ENCODE measurements at places on chromosomes 13 and 19.

- no peak for DNase-seq
Observed at GRCh38 chr19:33248553-33248953, 22.9 kb upstream of the SLC7A10 start.

DNA sequence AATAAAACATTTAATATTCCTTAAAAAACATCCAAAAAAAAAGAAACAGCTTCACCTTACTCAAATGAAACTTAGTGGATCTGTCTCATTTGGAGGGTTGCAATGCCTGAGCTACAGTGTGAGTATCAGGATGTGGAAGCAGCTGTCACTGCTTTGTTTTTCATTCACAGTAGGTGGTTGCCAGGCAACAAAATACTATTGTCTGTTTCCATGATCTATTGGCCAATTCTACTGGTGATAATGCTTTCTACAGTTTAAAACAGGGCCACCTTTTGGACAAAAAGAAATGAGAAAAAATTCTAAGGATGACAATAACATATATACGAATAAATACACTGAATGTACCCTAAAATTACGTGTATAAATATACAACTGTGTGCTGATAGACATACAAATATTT, 3.0 kb downstream of the ENOX1 start:
- no peak for DNase-seq

- DNase-seq = no peak
Observed at GRCh38 chr13:36313047-36313969, 15.7 kb upstream of the CCDC169 start.

GRCh38 chr13:113642563-113642962, 15.4 kb downstream of the ATP4B start:
- no peak for DNase-seq

DNA sequence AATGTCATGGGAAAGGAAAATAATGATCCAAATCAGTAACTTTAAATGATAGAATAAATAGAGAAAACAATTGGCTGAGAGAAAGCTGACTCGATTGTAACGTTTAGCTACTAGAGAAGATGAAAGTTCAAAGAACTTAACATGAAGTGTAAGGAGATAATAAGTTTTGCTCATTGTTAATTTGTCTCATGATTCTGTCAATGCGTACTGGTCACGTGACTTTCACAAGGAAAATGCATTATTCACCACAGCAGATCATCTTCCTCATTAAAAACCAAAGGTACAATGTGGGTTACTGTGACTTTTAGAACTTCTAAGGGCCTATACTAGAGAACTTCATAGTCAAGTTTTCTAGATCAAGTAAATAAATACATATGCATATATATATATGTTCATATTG, 1207.2 kb downstream of the EFNB2 start:
- no peak for DNase-seq

GRCh38 chr13:91540158-91540736, 141.8 kb downstream of the GPC5 start:
- no peak for DNase-seq

- DNase-seq = peak; percentile 31
Observed at GRCh38 chr19:42132851-42133528, 744 bp upstream of the POU2F2 start.

DNA sequence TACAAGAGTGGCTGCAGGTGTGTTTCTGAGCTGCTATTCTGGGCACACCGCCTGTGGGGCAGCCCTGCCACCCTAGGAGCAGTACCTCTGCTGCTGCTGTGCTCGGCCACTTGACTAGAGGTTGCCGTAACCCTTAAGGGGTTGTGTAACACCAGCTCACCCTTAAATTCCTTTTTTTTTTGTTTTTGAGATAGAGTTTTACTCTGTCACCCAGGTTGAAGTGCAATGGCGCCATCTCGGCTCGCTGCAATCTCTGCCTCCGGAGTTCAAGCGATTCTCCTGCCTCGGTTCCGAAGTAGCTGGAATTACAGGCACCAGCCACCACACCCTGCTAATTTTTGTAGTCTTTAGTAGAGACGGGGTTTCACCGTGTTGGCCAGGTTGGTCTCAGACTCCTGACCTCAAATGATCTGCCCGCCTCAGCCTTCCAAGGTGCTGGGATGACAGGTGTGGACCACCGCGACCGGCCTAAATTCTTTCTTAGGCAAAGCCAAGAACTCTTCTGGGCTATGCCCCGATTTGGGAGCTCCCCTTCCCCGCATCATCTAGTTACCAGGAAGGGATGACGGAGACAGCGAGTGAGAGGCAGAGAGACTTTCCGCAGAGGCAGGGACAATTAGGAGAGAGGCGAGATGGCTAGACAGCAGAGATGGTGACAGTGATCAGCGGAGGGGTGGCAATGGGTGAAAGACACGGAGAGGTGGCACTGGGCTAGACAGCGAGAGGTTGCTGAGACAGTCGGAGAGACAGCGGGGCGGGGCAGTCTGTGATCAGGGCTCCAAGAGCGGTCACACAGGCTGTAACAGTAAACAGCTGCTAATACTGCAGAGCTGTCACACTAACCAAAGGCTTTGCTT, 4.4 kb upstream of the LILRA5 start:
- DNase-seq = no peak

DNA sequence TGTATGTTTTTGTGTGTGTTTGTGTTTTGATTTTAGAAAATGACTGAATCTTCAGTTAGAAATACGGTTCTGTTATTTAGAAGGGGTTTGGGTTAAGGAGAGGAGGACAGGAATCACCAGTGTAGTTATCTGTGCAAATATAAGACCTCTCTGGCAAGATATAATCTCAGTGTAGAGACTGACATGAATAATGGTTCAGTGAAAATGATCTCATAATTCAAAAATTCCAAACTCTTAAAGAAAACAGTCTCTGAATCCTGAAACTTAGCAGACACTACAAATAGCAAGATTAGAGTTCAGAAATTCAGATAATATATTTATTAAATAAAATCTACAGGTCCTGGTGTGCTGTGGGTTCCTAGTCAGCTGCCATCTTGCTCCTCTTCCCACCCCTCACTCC, 73.5 kb downstream of the PDS5B start:
- no peak for DNase-seq

GRCh38 chr19:5911366-5911765, 2.7 kb upstream of the CAPS start:
- no peak for DNase-seq

DNA sequence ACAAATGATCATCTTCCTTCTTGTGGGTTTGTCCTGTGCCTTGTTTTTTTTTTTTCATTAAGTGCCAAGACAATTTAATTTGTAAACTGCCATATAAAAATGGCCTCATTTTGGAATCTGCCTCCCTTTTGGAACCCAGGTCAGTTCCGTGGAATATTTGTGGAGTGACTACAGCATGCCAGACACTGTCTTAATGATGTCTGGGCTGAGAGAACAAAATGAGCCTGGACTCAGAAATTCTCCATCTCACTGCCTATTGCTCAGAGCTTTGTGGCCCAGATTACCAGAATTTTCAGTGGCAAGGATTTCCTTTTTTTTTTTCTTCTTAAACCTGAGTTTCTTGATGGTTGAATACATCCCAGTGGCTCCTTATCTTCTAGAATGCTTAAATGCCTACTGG, 340.6 kb downstream of the ENOX1 start:
- DNase-seq = no peak

- no peak for DNase-seq
Observed at GRCh38 chr13:30845297-30846214, 60.5 kb upstream of the MEDAG start.

GRCh38 chr13:44730851-44731250, 154.7 kb upstream of the TSC22D1 start:
- DNase-seq = no peak

DNA sequence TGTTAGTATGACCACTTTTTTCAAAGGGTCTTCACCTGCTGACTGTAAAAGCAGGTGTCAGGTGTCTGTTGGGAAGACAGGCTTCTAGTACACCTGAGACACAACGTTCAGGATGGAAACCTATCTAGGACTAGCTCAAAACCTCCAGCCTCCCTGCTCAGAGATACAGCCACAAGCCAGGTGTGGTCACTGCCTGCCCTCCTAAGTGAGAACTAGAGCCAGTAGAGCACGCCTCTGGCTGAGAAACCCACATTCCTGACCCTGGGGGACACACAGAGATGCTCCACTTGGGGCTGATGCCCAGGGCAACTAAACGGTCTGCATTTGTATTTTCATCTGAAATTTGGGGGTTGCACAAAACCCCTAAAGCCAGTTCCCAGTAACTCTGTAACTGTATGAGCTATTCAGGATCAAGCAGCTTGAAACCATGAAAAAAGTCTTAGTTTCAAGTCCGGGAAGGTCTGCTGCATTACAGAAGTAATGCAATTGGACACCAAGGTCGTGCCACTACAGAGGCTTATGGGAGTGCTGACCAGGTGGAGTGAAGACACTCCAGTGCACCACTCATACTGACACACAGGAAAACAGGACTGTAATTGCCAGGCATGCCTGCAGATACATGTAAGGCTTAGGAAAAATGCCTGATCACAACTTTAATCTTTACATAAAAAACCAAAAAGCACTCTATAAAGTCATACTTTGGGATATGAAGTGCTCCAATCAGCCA, 27.8 kb downstream of the ANKRD10 start:
- DNase-seq = no peak

- no peak for DNase-seq
Observed at GRCh38 chr19:55256562-55257460, 2.0 kb downstream of the PPP6R1 start.

- no peak for DNase-seq
Observed at GRCh38 chr13:79386125-79386826, 19.8 kb downstream of the RBM26 start.

GRCh38 chr19:3955688-3956087, 15.2 kb downstream of the DAPK3 start:
- DNase-seq = no peak

GRCh38 chr19:45881909-45882528, 3.9 kb downstream of the IRF2BP1 start:
- DNase-seq = no peak

DNA sequence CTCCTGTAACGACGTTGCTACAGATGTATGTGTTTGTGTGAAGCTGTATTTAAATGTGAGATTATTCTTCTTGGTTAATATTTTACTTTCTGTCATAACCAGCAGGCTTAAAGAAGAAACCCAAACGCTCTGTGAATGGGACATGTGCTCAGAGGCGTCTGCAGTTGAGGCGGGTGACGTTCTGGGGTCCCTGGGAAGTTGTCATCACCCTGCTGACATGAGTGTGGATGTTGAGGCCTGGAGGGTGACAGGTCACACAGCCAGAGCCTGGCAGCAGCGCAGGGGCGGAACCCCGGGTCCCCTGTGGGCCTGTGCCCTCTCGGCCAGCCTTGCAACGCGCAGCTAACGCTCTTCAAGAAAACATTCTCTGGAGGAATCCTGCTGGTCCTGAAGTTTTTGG, 16.6 kb downstream of the RASA3 start:
- DNase-seq = no peak

GRCh38 chr19:27733551-27734266, 1479.2 kb downstream of the UQCRFS1 start:
- no peak for DNase-seq

GRCh38 chr13:94322925-94323763, 156.3 kb downstream of the DCT start:
- no peak for DNase-seq

DNA sequence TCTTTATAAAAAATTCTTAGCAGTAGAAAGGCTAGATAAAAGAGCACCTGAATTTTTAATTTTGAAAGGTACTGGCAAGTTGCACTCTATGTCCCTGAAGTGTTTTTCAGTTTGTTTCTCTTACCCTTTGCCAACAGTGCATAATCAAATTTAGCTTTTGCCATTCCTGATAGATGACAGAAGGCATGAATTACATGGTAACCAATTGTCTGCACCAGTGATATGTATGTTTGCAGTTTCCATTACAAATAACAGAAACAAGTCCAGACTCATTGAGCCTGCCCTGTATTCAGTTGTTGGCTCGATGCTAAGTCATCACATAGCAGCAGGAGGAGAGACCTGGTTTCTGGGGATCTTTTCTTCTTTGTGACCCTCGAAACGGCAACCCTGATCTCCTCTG, 309.8 kb downstream of the DNAJC15 start:
- no peak for DNase-seq

- DNase-seq = no peak
Observed at GRCh38 chr13:38980750-38981078, 9.9 kb downstream of the STOML3 start.

GRCh38 chr19:33785795-33786194, 10.9 kb upstream of the KCTD15 start:
- no peak for DNase-seq

DNA sequence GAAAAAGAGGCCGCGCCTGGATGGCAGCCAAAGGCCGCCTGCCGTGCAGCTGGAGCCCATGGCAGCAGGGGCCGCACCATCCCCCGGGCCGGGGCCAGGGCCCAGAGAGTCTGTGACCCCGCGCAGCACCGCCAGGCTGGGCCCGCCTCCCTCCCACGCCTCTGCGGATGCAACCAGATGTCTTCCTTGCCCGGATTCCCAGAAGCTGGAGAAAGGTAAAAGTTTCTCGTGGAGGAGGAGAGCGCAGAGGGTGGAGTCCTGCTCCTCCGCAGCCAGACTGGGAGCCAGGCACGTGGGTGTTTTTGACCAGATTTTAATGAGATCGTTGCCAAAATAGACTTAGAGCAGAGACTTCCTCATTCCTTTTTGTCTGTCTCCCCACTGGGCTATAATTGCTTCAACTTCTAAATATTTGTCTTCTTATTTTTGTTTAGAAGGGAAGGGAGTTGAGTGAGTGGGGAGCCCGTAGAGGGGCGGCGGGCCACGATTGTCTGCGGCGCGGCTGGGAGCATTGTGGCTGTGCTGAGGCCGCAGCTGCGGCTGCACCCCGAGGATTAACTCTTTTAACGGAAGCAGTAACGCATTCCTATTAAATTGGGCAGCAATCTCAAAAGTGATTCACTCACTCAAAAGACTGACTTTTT, 22.8 kb upstream of the NDUFS7 start:
- peak; percentile 78 for DNase-seq

- DNase-seq = no peak
Observed at GRCh38 chr13:98641075-98641474, 64.2 kb upstream of the STK24 start.

- DNase-seq = peak; percentile 20
Observed at GRCh38 chr19:39032063-39032918, at the start of gene FBXO27. Gene FBXO27 (minus strand): TSS chr19:39032549. CDS start chr19:39032227, 322 bp downstream.

DNA sequence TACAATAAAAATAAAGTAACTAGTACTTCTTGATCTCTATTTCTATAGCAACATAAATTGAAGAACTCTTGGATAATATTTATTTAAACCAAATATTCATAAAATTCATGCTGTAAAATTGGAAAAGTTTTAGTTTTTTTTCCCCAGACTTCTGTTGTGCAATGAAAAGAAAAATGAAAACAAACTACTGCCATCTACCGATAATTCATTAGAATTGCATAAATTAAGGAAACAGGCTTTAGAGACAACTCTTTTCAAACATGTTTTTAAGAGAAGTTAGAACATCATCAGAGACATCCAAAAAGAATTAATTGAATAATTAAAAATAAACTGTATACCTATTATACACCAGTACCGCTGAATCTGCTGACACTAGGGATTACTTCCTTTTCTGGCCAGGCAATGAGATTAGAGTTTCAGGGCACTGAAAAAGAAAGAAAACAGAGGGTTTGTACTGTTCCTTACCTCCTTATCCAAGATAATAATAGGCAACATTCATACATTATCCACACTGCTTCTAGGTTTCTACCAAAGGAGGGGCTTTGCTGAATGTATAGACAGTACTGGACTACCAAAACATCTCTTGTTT, 4.9 kb downstream of the CCDC122 start:
- DNase-seq = no peak
